ENCODE measurements at places on chromosomes 12 and 14.

DNA sequence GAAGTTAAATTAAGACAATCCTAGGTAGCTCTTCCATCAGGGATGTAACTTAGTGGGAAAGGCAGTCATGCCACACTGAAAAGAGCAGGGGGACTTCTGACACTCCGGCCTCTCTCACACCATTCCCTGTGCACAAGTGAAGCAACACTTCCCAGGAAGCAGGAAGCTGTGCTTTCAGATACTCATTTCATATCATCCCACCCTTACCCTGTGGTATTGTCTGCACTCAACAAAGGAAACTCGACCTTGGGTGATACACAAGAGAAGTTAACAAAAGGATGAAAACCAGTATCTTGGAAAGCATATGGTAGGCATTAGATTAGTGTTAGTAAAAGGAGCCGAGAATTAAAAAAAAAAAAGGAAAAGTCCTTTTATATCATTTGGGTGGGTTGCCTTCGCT is 61.3 kb upstream of the MDM1 start:
- DNase-seq = no peak

DNA sequence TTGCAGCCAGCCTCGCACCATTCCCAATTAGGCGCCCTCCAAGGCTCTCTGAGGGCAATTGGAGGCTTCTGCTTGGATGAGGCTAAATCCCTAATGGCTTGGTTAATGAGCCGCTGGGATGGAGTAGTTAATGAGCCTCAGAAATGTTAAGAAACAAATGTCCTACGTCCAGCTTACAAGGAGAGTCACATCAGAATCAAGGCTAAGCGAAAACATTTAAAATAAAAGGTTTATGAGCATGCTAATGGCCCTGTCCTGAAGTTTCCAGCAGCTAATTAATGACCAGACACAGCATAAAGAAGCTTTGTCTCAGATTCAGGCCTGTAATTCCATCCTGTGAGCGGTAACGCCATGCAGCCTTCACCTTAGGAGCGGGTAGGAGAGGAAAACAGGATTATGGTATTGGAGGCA is 200.7 kb upstream of the BCL2L14 start:
- no peak for DNase-seq

- no peak for DNase-seq
These were observed 80.4 kb downstream of the PITPNM2 start for GRCh38 chr12:123070267-123071081.

GRCh38 chr12:57902478-57902969 is 38.8 kb upstream of the ATP23 start:
- DNase-seq = peak; percentile 45

GRCh38 chr12:45415393-45415817 is 199.5 kb downstream of the ANO6 start:
- peak; percentile 100 for DNase-seq

GRCh38 chr12:67892259-67893021 is 96.8 kb upstream of the IFNG-AS1 start:
- no peak for DNase-seq

- peak; percentile 91 for DNase-seq
These were observed at the start of gene MIPOL1 for GRCh38 chr14:37197421-37198272. Gene MIPOL1, plus strand, starts transcription at chr14:37197937. Its CDS starts 49,952 bp downstream, at chr14:37247889.

DNA sequence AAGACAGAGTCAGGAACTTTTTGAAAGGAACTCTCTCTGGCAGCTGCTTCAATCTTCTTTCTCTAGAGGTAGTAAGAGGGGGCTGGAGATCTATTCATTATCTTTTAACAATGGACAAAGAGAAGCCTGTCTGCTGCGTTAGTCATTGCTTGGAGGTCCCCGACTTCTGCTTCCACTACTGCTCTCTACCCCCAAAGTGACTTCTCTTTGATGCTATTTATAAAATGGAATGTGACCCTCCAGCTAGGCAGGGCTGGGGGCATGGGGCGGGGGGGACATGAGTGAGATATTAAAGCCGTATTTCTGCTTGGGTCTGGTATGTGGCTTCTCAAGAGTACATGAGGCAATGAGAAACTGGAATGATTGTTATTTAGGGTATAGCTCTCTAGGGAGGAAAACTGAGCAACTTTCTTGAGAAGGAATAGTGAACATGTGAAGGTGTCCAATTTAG is 41.4 kb upstream of the NUDT4 start:
- peak; percentile 37 for DNase-seq

All from iris pigment epithelial cell (primary cell).